ENCODE measurements at places on chromosomes 13 and 19. TPM values are rescaled to one million over a fixed set of nuclear protein-coding genes. Genes with fewer than 3 reads are reported as not detected.

DNA sequence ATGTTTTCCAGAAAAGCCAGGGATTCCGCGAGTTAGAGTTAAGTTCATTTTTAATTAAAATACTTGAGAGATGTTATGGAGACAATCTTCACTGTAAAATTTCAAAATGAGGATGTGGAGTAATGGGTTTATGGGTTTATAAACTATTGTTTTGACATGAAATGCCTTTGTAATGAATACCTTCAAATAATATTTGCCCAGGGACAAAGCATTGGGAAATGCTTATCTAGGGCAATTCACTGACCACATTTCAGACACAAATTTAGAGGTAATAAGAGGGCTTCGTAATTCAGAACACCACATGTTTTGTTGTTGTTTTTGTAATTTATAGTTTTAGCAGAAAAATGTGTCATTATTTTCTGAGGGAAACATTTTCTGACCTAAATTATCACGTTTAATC is 241.1 kb upstream of the ATXN8OS start:
- no peak for DNase-seq

DNA sequence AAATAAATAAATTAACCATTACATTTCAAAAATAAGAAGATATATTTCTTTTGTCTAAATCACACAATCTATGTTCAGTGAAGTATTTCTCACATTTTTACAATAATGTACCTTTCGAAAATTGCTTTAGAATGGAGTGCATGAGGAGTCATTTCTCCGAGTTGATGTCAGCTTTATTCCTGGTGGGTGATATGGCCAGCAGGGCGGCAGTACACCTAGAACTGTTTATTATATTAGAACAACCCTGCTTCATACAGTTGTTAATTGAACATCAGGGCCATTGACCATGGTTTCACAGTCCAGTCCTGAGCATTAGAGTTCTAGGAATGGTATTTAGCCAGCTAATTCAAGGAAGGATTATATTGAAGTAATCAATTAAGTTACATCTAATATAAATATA is 696.3 kb upstream of the SLC10A2 start:
- peak; percentile 1 for DNase-seq

DNA sequence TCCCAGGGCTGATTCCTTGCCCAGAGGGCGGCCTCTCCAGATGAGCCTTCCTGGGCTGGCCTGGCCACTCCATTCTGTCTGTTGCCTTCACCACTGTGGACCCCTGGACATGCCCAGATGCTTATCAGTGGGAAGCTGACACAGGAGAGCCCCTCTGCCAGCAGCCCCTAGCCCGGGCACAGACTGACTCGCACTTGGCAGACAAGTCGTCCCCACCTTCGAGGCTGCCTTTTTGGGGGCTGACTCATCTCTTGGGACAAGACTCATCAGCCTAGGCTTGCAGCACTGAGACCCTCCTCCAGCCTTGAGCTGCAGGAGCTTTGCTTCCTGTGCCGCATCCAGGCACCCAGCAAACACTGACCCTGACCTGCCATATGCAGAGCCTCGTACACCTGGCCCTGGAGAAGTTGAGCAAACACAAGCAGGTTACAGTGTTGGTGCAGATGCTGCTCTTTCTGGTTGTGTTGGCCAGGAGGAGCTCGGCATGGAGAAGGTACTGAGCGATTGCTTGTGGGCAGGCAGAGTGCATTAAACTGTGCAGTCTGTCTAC is 8.1 kb downstream of the CHST8 start:
- DNase-seq: no peak

GRCh38 chr13:93045836-93046235 is 180.8 kb upstream of the GPC6 start:
- no peak for DNase-seq

DNA sequence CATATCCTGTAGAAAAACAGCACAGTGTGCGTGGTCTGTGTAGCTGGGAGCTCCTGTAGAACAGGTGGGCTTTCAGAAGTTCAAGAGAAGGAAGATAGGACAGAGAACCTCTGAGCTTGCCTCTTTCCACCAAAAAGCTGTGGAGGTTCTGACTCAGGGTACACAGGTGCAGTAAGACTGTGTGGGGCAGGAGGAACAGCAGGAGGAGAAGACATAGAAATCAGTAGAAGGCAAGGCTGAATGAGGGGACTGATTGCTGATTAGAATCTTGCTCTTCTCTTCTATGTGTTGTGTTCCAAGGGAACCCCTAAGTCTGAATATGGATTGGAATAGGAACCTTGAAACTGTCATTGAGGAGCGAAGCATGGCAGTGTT is 122.7 kb downstream of the AKAP11 start:
- DNase-seq: no peak

- no peak for DNase-seq
These were observed 29.3 kb upstream of the MYCBP2 start for GRCh38 chr13:77356155-77356554.

DNA sequence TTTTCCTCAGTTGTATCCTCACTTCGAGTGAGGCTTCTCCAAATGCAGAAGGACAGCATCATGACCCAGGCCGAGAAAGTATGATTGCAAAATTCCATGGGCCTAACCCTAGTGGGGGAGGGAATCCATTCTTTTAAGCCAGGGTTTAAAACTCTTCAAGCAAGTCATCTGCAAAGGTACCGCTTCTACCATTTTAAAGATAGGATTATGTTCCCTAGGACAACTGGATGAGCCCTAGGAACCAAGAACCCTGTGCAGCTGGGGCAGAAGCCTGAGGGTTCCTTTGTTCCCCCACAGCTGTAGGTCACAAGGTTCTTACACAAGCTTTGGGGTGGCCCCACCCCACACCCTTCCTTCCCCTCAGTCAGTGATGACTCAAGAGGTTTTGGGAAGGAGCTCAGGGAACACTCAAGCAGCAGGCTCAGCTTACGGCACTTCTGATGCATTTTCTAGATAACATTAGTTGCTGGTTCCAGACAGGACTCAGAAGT is 13.5 kb downstream of the ARL11 start:
- DNase-seq: no peak

- DNase-seq: no peak
These were observed 2.4 kb downstream of the KLK15 start for GRCh38 chr19:50831026-50831396.

DNA sequence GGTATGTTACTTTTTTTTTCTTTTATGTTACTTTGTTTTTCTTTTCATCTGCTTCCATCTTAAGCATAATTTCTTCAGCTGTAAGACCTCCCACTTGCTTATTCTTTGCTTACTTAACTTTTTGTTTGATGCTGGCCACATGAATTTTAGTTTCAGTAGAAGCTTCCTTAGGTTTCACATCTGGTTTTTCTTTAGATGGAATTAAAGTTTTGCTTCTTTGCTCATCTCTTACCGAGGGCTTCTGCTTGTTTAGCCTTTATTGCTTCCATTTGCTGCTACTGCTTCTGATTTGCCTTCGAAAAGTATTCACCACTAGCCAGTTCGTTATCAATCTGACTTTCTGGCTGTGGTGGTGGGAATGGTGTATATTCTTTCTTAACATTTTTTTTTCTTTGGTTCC is 90.9 kb downstream of the GJA3 start:
- DNase-seq: no peak

DNA sequence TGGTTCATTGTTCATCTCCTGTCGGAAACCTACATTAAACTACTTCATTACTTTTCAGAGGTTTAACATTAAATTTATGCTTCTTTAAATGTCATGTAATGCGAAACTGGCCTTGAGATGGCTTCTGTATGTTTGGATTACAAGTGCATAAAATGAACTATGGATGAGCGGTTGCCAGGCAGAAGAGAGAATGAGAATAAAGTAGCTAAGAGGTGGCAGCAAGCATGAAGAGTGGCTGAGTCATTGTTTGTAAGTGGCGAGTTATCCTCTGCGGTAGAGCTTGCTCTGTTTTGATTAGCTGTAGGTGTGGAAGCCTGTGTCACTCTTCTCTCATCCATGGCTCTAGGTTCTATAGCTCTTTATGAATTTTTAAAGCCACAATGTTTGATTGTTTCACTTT is 1139.6 kb upstream of the PCDH9 start:
- peak; percentile 2 for DNase-seq

- peak; percentile 84 for DNase-seq
These were observed at the start of the genes ATF5 and NUP62 for GRCh38 chr19:49929121-49929610. ATF5 (plus strand) TSS chr19:49929205; CDS start chr19:49930851, 1,646 bp downstream. NUP62 (minus strand) TSS chr19:49929504; CDS start chr19:49909807, 19,697 bp downstream.

- DNase-seq: no peak
These were observed 7.0 kb downstream of the PDX1 start for GRCh38 chr13:27926644-27927434.

DNA sequence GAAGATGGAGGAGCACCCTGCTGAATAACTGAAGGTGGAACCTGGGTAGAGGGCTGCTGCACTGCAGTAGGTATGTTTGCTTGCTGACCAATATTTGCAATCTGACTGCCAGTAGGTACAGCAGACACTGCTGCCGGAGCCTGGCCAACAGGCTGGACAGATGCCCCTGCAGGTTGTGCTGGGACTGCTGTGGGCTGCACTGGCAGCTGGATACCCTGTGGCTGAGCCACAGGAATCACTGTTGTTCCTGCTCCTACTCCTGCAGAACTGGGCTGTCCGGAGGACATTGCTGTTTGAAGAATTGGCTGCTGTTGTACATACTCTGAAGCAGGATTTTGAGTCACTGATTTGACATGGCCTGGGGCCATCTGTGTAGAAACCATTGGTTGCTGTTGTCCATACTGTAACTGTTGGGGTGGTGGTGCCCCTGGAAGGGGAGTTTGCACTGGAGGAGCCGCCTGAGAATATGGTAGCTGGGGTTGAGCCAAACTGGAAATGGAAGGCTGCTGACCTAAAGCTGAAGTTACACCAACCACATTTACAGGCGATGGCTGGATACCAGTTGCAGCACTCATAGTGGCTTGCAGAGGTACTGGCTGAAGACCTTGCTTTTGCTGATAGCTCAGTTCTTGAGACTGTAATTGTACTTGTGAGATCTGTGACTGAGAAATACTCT is 2.2 kb downstream of the TSC22D1 start:
- DNase-seq: peak; percentile 76

- DNase-seq: no peak
These were observed 111.8 kb downstream of the TUBA3C start for GRCh38 chr13:19069684-19070397.

GRCh38 chr19:31000913-31001312 is 348.3 kb downstream of the TSHZ3 start:
- no peak for DNase-seq

DNA sequence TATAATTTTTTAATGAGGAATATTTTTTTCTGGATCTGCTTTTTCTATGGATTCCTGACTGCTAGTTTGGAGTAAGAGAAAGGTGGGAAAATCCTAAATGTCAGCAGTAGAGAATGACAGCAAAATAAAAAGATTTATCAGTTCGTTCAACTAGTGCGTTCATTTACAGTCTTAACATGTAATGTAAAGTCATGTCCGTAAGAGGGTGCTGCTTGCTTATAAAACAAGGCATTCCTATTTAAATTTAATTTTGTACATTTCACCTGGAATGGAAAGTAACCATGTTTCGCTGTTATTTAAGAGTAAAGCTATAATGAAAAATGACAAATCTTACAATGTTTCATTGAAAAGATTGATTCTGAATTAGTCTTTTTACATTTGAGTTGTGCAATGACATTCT is 76.6 kb downstream of the ZMYM2 start:
- peak; percentile 42 for DNase-seq

SAFB gene
- total RNA-seq: 16.7 TPM

LILRB1 gene
- total RNA-seq: not detected

CDC34 gene
- 52.7 TPM for total RNA-seq

CEACAM4 gene
- not detected for total RNA-seq

WDR87 gene
- not detected for total RNA-seq

KLK8 gene
- total RNA-seq: not detected

All from SK-MEL-5 (cell line).